Substantia nigra (tissue), 51 donors: ENCODE measurements at places on chromosomes 12 and 14.

DNA sequence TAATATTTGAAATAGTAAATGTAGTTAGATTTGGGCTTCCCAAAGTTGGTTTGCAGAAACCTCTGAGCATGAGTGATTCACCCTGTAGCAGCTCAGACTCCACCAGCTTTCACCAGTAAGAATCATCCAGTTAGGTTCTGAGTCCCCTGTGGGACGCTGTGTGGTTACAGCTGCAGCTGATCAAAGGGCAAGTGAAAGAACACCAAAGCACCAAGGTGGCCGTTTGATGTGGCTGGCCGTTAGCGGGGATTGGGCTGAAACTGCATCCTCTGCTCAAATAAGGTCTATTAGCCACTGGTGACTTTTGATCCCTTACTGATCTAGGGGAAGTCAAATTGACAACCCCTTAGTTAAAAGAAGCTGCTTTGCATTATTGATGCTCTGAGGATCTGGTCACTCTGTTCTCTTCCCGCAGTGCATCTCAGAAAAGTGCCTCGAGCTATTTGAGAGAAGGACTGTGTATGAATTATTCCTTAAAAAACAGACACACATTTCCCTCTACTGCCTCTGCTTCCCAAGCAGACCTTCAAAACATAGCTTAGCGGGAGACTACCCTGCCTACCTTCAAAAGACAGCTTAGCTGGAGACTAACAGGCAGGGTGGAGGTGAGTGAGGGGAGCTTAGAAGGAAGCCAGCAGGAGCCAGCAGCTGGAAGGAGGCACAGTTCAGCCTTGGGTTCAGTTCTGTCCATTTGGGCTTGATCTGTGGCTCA lies 3.7 kb downstream of the ABHD12B start:
- DNase-seq = no peak

DNA sequence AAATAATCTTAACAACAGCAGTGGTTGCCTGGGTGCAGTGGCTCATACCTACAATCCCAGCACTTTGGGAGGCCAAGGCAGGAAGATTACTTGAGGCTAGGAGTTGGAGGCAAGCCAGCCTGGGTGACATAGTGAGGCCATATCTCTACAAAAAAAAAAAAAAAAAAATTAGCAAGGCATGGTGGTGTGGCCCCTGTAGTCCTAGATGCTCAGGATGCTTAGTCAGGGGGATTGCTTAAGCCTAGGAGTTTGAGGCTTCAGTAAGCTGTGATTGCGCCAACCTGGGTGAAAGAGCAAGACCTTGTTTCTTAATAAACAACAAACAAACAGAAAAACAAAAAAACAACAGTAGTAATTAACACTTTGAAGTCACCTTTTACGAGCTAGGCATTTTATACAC lies 642 bp upstream of the ACSM4 start:
- no peak for DNase-seq

- no peak for DNase-seq
These were observed 1.4 kb downstream of the ACAD10 start for GRCh38 chr12:111687255-111687654.

GRCh38 chr14:55052269-55052930 lies 953 bp downstream of the MAPK1IP1L start:
- no peak for DNase-seq

GRCh38 chr12:132514838-132515237 lies 24.9 kb downstream of the FBRSL1 start:
- no peak for DNase-seq

GRCh38 chr12:104533134-104533533 lies 76.4 kb downstream of the CHST11 start:
- no peak for DNase-seq

DNA sequence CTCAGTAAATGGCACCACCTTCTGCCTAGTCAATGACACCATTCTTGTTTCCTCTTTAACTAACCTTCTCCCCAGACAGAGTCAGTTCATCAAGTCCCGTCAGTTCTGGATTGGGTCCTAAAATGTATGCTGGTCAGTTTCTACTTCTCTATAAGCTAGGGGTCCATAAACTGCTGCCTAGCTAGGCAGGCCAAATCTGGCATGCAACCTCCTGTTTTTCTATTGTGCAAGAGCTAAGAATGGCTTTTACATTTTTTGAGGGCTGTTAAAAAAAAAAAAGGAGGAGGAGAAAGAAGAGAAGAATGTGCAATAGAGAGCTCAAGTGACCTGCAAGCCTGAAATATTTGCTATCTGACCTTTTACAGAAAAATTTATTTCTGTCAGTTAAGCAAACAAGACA lies 6.4 kb upstream of the TMED10 start:
- DNase-seq = no peak

- DNase-seq = no peak
These were observed 58.1 kb downstream of the ATXN7L3B start for GRCh38 chr12:74595696-74596095.

GRCh38 chr12:107310621-107311020 lies 217.3 kb upstream of the CRY1 start:
- DNase-seq = no peak

- DNase-seq = no peak
These were observed 14.4 kb upstream of the VRTN start for GRCh38 chr14:74333909-74334308.

- no peak for DNase-seq
These were observed 6.2 kb upstream of the TCP11L2 start for GRCh38 chr12:106296179-106296877.

DNA sequence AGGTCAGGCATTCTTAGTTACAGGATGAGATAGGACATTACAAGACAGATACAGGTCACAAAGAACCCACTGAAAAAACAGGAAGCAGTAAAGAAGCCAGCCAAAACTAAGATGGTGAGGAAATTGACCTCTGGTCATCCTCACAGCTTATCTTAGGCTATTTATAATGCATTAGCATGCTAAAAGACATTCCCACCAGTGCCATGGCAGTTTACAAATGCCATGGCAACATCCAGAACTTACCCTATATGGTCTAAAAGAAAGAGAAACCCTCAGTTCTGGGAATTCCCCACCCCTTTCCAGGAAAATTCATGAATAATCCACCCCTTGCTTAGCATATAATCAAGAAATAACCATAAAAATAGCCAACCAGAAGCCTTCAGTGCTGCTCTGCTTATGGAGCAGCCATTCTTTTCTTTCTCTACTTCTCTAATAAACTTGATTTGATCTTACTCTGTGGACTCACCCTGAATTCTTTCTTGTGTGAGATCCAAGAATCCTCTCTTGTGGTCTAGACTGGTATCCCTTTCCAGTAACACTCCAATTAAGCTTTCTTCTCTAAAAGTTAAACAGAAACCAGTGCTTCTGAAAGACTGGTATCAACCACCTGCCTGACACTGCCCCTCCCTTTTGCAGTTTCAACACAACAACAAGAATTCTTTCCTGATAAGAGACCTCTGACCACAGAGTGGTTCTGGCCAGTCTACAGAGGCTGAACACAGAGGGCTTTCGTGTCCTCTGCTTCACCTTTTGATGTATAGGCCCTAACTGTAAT lies 86.9 kb downstream of the BCAT1 start:
- DNase-seq = no peak

- DNase-seq = no peak
These were observed 127.7 kb upstream of the SLCO1C1 start for GRCh38 chr12:20567413-20567812.

DNA sequence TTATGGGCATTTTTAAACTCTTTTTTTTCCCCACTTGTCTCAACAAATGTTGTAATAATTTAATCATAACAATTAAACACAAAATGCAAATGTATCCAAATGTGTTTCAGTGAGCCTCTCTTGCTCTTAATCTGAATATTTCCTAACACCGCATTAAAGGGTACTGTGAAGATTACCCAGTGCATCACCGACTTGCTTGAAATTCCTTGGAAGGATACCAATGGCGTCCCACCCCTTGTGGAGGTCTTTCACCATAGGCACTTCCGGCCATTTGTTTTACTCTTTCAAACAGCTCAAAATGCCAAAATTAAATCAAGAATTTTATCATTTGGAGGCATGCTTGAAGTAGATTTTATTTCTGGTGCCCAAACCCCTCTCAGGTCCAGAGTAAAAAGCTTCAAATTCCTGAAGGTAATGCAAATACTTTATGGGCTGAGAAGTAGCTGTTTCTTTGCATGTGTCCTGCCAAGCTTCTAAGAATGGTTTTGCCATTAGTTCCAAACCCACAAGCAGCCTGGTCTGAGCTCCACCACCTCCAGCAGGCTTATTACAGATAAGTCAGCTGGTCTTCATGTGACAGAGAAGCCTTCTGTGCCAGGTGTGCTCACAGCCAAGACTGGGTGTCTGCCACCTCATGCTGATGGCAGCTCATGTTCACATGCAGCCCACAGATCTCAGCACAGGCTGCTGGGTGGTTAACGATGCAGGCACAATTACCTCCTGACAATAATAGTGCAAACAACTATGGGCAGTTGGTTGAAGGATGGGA lies 16.4 kb upstream of the NUDT4 start:
- DNase-seq = peak; percentile 3

DNA sequence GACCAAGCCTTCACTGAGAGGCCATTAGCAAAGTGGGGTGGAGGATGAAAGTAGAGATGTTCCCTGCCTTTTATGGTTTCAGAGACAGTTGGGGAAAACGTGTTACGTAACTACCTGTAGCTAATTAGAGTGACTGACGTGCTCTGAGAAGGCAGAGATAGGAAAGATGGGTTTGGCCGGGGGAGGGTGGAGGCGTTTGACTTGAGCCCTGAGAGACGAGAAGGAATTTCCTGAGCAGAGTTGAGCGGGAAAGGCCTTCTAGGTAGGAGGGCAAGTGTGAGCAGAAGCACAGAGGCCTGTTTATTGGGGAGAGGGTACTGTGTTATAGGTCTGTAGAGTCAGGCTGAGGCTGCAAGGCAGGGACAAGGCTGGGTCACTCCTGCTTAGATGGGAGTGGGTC lies 8.6 kb downstream of the TUNAR start:
- DNase-seq = no peak

- DNase-seq = no peak
These were observed 3.2 kb upstream of the VDR start for GRCh38 chr12:47907851-47908454.

- DNase-seq = no peak
These were observed 123.0 kb downstream of the RIMBP2 start for GRCh38 chr12:130593056-130593455.
